RWPE1 (cell line): ENCODE measurements at places on chromosomes 4 and X.
A peak's percentile ranks its signal among the peaks of the same experiment; 100 is the strongest.

DNA sequence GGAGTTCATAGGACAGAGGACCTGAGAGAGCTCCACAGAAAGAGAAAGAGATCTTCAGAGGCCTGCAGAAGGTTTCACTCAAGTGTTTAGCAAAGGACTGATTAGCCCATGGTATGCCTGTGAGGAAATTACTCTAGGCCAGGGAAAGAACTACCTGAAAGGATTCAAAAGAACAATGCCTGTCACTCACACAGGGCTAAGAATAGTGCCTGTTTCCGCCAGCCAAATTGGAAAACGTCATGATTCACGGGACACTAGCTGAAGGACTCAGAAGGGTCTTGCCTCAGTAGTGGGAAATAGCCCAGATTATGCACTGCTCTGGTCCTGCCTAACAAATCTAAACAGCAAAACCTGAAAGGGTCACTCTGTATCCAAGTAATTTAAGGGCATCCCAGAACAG is 21.1 kb downstream of the SYTL4 start:
- DNase-seq = no peak

- peak; percentile 0 for DNase-seq
Observed at GRCh38 chrX:63506320-63506719, 155.2 kb upstream of the SPIN4 start.

DNA sequence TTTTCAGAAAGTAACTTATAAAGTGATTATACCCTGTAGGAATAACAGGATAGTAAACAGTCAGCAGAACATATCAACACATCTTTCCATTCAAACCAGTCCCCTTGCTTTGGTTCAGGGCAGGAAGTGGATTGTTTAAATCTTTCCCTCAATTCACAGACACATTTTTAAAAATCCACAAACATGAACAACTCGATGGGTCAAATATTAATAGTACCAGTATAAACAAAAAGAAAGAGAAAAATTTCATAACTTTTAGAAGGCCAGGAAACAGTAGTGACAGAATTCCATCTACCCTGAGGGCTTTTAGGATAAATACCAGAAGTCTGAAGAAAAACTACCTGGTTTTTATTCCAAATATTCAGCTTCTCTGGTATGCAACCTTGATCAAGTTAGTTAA is 1072.8 kb upstream of the PABPC4L start:
- DNase-seq = no peak

DNA sequence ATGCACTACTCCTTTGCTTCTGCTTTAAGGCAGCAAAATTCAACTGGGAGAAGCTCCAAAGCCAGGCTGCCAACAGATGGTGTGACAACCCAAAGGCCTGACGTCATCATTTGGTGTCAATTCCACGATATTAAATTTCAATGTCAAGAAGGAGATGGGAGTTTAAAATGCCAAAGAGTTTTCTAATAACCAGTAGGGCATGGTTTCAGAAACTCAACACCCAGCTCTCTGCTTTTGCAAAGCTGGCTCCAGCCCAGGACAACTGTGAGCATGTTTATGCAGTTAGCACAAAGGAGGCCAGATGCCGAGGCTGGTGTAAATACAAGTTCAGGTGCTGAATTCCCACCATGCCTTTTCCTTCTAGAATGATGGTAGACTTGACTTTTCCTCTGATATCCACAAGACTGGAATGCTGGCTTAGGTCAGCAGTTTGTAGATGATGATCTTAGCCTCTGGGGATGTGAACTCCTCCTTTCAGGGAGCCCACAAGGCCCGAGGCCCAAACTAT is 67.3 kb downstream of the AFAP1 start:
- no peak for DNase-seq

- no peak for DNase-seq
Observed at GRCh38 chr4:118774989-118775388, 60.9 kb downstream of the SEC24D start.

GRCh38 chrX:10569946-10570345 is 50.4 kb downstream of the MID1 start:
- DNase-seq = peak; percentile 11

GRCh38 chr4:15547392-15547791 is 77.7 kb downstream of the CC2D2A start:
- no peak for DNase-seq

DNA sequence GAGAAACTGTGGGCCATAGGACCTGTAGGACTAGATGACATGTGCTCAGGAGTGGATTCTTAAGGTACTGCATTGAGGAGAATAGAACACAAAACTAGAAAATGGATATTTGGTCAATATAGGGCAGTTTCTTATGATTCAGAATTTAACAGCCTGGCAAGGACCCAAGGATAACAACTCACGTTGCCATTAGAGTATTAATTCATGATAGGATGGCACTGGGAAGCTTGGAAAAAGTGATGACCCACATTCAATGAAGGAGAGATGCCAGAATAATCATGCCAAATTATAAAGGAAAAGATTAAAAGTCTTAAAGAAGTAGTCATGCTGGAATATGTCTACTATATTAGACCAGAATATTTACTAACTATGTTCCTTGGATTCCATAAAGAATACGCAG is 594.5 kb downstream of the ANKRD50 start:
- DNase-seq = no peak

DNA sequence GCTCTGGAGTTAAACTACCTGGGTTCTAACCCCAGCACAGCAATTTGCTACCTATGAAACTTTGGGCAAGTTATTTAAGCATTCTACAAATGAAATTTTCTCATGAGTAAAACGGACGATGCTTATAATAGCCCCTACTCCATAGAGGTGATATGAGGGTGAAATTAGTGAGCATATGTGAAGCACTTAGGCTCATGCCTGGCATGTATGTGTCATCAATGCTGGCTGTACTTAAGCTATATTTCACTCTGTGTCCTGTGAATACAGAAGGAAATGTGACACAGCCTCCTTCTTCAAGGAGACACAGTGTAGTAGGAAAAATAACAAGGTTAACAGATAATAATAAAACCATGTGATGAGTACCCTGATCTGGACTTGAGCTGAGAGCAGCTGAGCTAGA is 20.4 kb upstream of the FMR1NB start:
- DNase-seq = no peak

GRCh38 chr4:165970703-165971420 is 97.8 kb downstream of the TLL1 start:
- peak; percentile 25 for DNase-seq

GRCh38 chr4:38665551-38666411 is 1.8 kb downstream of the KLF3 start:
- no peak for DNase-seq
